NCI-H1048 (cell line): ENCODE measurements at places on chromosomes 13 and 19.

- no peak for DNase-seq
These were observed 498.1 kb downstream of the COG6 start for GRCh38 chr13:40153516-40153915.

DNA sequence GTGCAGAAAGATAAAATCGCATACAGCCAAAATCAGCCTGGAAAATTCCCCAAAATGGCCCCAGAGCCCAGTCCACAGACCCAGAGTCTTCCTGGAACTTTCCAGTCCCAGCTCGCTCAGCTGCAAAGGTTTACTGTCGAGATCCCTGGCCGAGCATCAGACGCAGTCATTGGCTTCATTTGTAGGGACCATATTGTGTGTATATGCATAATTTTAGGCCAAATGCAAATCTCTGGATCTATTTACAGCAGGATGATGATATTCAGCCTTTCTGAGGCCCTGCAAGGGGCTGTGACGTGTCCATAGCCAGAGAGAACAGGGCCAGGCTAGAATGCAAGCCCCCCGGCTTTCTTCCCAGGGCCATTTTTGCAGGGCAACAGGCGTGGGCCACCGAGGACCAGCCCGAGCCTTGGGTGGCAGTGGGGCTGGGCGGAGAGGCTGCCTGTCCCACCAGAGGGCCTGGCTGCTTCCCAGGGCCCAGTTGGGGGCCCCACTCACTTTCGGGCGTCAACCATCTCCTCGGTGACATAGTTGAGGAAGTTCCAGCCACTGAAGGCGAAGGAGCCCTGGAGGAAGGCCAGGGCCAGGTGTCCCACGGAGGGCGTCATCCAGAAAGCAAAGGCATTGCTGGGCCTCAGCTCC is 13.7 kb downstream of the SLC7A10 start:
- no peak for DNase-seq

DNA sequence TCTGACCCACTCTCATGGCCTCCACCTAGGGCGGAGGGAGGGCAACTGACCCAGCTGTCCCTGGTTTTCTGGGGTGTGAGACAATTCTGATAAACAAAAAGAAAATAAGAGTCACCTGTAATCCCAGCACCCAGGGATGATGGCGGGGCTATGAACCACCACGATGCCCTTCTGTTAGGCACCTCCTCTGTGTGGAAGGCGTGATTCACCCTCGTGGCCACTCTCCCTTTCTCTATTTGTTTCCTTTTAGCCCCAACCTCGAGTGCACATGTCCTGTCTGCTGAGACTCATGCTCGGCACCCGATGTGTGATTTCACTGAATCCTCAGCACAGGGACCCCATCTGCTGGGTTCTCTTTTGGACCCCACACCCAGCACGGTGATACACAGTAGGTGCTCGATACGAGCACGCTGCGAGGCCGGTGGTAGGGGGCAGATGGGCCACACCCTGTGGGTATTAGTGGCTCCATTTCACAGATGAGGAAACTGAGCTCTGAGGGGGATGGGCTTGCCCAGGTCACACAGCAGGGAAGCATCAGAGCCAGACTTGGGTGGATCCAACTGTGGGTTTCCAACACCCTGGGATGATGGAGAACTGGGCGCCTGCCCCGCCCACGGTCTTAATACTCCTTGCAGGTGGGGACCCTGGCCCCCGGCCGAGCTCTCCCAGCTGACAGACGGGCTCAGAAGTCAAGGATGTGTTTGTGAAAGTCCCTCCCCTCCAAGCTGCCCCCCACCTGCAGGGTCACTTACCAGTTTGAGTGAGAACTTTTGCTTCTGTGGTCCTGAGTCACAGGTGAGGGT is 24.9 kb downstream of the VRK3 start:
- no peak for DNase-seq

DNA sequence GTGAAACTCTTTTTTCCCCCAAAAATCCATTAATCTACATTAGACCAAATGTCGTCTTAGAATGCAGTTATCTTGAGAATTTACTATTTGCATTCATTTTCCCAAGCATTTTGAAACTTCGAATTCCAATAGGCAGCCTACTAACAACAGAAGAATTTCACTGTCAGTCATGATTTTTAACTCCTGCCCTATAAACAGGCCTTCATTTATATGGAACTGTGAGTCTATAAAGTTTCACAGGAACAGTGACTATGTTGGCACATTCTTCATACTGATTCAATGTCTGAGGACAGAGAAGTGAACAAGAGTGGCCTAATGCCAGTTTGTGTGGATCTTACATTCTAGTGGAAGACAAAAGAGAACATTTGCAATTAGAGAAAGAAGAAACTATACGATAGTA is 198.0 kb downstream of the PCDH17 start:
- DNase-seq, result no peak

DNA sequence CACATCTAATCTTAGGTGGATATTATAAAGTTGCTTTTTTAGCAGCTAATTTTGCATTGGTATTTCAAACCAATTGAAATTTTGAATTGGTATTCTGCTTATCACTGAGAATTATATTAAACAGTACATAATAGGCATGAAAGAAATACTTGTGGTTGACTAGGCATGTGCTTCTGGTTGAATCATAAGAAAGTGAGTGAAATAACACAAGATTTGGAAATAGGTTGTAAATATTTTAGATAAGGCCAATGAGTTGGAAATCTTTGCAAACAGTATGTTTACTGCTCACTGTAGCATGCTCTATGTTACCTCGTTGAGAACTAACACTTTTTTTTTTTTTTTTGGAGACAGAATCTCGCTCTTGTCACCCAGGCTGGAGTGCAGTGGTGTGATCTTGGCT is 66.8 kb upstream of the RFC3 start:
- no peak for DNase-seq

GRCh38 chr19:28416245-28416644 is 796.7 kb downstream of the UQCRFS1 start:
- DNase-seq, result no peak

- no peak for DNase-seq
These were observed 9.0 kb downstream of the RELB start for GRCh38 chr19:45010306-45010705.

DNA sequence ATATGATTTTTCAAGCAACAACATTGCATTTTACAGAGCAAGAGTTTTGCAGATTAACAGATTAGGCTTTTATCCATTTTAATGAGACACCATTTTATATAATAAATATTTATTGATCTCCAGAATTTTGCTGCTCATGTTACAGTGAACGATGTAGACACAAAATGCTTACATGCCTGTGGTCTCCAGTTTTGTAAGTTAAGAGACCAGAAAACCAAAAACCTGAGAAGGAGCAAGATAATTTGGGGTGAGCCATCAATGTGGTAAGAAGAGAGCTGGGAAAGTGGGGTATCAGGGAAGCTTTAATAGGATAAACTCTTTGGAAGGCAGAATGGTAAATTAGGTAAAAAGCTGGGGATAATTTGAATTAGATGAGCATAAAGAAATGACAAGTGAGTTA is 2100.5 kb upstream of the PCDH20 start:
- DNase-seq, result no peak
